CD4-positive, alpha-beta T cell (primary cell): ENCODE measurements at places on chromosomes 4 and X. TPM values are rescaled to one million over a fixed set of nuclear protein-coding genes. Genes with fewer than 3 reads are reported as not detected.

The RAB9B gene
- 0.11 TPM for total RNA-seq

DNA sequence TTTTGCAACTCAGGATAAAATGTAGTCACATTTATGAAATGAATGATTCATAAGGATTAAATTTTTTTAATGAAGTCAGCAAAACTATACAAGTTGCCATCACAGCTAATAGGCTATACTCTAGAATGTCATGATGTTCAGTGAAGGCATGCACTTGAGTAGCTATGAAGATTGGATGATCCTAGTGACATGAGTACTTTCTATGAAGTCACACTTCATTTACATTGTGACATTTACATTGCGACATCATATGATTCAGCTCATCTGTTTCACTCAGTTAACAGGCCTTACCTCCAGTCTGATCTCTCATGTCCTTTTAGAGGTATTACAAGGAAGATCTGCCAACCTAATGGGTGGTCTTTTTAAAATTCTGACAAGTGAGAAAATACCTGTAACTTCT is 82.7 kb upstream of the FGF13 start:
- no peaks in the 10 kb centered on the region for H3K4me1 ChIP-seq
- H3K4me3 ChIP-seq, result no peak overlapping the region
- H3K27me3 ChIP-seq, result no peaks in the 10 kb centered on the region

GRCh38 chr4:149765630-149766029 is 50.0 kb downstream of the IQCM start:
- no peaks in the 10 kb centered on the region for H3K4me1 ChIP-seq
- no peaks in the 10 kb centered on the region for H3K36me3 ChIP-seq
- H3K4me3 ChIP-seq, result no peak overlapping the region
- H3K27me3 ChIP-seq, result no peaks in the 10 kb centered on the region
- no peak overlapping the region for H3K27ac ChIP-seq

GRCh38 chr4:169510617-169511016 is 101.8 kb downstream of the NEK1 start:
- H3K4me1 ChIP-seq, result no peaks in the 10 kb centered on the region
- H3K27ac ChIP-seq, result no peak overlapping the region
- no peaks in the 10 kb centered on the region for H3K27me3 ChIP-seq
- H3K4me3 ChIP-seq, result no peak overlapping the region

GRCh38 chr4:128825226-128825625 is 15.7 kb downstream of the JADE1 start:
- no peak overlapping the region for H3K4me3 ChIP-seq
- no peak overlapping the region for H3K27ac ChIP-seq
- H3K36me3 ChIP-seq, result peaks cover 2% of the 10 kb centered on the region

GRCh38 chrX:49075347-49075746 is 1.5 kb upstream of the PRAF2 start:
- DNase-seq, result no peak
- H3K36me3 ChIP-seq, result peaks cover 15% of the 10 kb centered on the region
- H3K4me1 ChIP-seq, result peaks cover 33% of the 10 kb centered on the region

DNA sequence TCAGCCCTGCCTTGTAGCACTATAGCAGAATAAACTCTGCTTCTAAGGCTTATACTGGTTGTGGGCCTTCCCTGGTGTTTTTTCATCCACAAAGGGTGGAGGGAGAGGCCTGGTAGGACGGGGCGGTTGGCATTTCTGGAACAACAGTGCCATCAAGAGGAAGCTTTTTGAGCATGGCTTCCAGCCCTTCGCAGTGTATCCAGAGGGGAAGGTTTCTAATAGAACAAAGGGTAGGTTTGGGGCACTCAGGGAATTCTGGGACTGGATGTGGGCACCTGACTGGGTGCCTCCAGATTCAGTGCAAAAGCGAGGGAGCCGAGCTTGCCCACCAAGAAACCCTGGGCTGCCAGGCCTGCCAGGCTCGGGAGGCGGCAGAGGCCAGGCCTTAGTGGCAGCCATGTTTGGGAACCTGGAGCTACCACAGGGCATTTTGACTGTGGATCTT is 229.6 kb upstream of the AGTR2 start:
- no peak overlapping the region for H3K4me3 ChIP-seq
- no peaks in the 10 kb centered on the region for H3K36me3 ChIP-seq
- H3K4me1 ChIP-seq, result no peaks in the 10 kb centered on the region
- no peak overlapping the region for H3K27ac ChIP-seq
- no peak for DNase-seq

GRCh38 chr4:14091966-14092365 is 464.4 kb upstream of the BOD1L1 start:
- H3K36me3 ChIP-seq, result no peaks in the 10 kb centered on the region
- no peak for DNase-seq
- no peak overlapping the region for H3K4me3 ChIP-seq
- no peaks in the 10 kb centered on the region for H3K4me1 ChIP-seq
